ENCODE measurements at places on chromosomes 4 and X.

DNA sequence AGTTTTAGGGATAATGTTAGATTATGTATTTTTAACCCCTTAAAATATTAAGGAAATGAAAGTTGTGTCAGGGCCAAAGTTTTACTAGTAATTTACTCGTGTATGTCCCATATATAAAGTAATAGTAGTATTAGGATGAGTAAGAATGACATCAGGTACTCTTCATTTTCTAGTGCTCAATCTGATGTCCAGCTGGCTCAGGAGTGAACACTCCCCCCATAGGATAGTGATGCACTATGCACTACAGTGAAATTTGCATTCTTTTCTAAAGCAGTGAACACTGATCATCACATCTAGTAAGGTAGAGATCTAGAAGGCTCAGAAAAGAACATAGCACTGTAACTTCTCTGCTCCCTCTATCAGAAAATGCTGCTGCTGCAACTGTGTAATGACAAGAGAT is 409.7 kb downstream of the GLUD2 start:
- no peak for DNase-seq

DNA sequence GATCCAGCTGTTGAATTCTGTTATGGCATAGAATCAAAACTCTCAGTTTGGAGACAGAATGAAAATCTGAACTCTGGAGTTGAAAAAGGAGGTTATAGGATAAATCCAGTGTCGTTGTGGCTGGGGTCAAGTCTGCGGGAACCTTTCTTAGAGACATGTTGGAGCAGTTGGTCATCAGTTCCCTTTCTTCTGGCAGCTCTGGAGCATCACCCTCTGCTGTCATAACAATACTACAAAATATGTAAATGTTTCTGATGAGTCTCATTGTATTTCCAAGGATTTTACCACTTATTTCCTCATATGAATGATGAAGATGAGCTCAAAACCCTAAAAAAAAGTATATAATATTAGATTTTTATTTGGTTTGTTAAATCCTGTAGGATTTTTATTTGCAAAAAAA is 7.5 kb downstream of the TLR10 start:
- no peak for DNase-seq

GRCh38 chr4:173045571-173045970 is 123.0 kb upstream of the GALNT7 start:
- no peak for DNase-seq

DNA sequence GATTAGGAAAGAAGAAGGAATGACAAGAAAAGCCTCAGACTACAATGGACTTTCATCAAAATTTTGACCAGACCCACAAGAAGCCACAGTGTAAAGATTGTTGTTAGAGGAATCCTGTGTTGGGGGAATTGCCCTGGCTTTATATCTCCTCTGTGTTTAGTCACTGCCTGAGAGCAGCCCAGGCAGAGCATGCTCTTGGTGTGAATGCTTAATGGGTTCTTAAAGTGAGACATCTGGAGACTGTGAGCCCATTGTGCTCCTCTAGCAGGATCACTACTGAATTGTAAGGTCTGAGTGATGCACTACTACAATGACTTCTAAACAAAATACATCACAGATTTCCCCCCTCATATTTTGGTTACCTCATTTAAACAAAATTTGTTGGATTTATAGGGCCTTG is 1860.5 kb upstream of the ADGRL3 start:
- no peak for DNase-seq

DNA sequence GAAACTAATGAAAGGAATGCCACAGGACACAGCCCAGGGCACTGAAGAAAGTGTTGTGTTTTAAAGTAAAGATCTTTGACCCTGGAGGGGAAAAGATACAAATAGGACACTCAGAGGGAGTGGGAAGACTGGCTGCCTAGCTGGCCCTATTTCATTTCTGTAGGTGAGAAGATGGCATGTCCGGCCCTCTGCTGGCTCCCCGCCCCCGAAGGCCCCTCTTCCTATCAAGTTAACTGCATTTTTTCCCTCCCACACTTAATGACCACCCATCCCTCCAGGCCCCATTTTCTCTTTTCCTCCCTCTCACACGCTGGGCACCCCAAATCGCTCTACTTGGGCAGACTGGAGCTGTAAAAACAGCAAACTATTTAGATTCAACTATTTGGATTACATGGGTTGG is 5.5 kb upstream of the TRIM75 start:
- DNase-seq = no peak

DNA sequence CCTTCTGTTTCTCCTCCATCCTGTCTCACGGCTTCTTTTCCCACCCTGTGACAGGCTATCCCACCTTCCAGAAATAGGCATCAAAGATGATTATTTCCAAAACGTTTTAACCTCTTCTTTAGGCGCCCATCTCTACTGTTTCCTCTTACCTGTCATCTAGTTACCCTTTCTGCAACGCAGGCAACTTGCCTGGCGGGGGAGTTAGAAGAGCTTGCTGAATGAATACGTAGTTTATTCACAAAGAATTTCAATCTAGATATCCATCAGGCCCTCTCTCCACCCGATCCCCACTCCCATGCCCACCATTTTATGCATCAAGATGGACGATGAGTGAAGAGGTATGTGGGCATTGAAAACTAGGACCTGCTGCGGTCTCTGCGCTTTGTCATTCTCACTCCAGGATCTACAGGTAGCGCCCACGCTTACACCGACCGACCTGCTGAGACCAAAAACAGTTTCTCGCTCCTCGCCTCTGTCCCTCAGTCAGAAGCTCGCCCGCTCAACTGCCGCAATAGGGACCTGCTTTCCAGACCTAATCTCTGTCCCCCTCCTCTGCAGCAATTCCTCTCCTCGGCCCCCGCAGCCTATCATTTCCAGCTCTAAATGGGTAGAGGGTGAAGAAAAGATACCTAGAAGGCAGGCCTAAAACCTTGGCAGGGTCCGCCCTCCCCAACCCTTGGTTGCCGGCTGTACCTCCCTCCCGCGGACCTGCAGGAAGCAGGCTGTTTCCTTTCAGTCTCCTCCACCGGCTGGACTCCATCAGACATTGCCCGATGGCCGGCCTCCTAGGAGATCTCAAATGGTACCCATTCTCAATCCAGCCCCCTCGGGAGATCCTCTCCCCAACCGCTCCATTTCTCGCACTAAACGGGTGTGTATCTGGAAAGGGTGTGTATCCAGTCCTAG is 624 bp downstream of the BEX5 start:
- peak; percentile 47 for DNase-seq

DNA sequence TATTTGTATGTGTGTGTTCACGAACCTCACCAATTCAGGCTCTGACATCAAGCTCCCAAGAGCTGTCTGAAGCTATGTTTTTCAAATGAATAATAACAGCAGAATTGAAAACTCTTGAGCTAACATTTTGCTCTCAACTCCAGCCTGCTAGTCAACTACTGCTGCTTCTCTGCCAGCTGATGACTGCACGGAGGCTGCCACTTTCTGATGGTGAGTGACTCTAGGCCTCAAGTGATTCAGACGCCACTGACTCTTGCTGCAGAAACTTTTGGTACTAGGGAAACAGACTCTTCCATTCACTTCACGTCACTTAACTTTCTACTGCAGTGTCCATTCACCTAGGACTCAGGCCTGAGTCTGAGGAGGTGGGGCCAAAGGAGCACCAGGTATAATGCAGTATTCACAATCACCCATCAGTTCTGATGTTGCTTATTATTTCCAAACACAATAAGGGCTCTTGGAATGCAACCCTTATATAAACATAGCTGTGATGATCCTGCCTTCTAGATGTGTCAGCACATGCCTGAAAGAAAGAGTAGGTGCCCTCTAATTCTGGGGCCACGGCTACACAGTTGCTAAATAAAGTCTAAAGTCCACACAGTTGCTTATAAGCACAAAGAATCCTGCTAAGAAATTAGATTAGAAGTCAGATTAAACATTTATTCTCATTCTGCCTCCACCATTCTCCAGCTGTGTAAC is 16.0 kb downstream of the PRDM8 start:
- peak; percentile 42 for DNase-seq
